ENCODE measurements at places on chromosomes 7 and 10. TPM values are rescaled to one million over a fixed set of nuclear protein-coding genes. Genes with fewer than 3 reads are reported as not detected.

The GNG11 gene
- total RNA-seq: not detected

The KIF20B gene
- total RNA-seq: 11.5 TPM

The CLCN1 gene
- total RNA-seq: not detected

- DNase-seq: no peak
Measured at GRCh38 chr10:104099269-104099668, 13.6 kb upstream of the COL17A1 start.

DNA sequence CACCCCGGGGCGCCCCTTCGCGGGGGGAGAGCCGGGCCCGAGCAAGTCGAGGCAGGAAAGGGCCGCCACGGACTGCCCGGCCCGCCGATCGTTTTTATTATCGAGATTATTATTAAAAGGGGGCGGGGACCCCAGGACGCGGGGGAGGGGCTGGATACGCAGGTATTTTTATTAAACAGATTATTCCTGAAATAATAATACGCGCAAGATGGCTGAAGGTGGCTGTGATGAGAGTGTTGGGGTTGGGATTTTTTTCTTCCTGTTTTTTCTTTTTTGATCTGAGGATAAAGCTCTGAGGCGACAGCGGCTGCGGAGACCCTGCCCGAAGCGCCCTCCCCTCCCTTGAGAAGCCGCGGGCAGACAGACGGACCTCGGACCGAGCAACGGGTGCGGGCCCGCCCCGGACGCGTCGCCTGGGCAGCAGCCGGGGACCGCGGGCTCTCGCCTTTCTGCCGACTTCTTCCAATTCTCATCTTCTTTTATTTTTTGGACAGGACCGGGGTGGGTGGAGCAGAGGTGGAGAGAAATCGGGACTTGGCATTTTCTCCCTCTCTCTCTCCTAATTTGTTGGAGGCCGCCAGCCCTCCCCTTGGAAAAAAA is 1.4 kb upstream of the TRIM8 start:
- DNase-seq: peak; percentile 88

DNA sequence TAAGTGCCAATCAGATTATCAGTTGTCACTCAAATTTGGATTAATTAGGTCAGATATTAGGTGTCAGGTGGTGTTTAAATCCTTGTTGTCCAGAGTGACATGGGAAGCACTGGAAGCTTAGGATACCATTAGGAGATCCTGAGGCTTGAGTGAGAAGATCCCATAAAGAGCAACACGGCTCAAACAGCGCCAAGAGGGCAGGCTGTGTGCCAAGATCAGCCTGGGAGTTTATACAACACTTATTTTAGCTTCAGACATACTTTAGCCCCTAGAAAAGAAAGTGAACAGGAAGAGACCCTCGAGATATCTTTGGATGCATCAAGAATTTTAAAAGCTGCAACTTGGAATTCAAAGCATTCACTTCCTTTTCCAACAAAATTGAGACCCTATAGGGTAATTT is 14.2 kb upstream of the ACTA2 start:
- no peak for DNase-seq

The ADCYAP1R1 gene
- 0.25 TPM for total RNA-seq

The PIK3AP1 gene
- total RNA-seq: 131 TPM

DNA sequence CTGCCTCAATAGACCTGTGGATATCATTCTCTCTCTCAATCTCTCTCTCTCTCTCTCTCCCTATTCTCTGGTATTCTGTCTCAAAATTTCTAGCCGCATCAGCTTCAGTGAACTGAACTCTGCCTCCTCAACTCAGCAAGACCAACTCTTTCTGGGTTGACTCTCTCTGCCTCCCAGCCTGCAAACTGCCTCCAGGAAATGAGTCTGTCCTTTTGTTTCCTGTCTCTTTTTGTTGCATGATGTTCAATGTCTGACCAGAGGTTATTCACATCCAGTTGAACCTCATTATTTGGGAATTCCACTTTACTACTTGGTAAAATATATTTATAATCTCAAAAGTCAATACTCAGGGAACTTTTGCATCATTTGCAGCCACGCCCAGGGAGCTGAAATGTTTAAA is 682.7 kb upstream of the FZD8 start:
- DNase-seq: no peak

The DNAJC9 gene
- 44.1 TPM for total RNA-seq

DNA sequence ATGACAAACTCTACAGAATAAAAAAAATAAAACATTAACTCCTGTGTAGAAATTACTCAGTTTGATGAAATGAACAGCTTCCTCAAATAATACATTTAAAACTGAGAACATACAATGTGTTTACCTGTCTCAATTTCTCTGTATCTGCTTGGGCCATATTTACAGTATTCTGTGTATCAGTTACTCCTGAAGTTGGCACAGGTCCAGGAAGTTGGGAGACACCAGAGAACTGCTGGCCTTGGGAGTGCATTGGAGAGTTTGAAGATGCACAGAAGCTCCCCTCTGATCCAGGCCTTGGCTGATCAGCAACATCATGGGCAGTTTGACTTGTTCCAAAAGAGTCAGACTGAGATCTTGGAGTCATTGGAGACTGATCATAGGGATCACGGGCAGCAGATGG is 155.1 kb downstream of the GALNT11 start:
- no peak for DNase-seq

DNA sequence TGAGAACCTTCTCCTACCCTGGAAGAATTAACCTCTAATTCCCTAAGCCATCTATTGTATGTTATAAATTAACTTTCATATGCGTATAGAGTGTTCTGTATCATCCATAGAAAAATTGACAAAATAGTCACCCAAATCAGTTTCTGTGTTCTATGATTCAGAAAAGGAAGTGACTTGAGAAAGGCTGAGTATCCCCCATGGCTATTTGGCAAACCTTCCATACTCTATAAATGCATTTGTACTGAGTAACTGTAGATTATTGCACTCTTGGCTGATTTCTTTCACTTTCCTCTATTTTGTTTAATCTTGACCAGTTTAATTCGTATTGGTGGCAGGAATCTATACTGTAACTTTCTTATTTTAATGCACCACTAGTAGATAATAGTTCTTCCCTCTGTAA is 182.2 kb downstream of the HTR7 start:
- no peak for DNase-seq

- DNase-seq: no peak
Measured at GRCh38 chr7:32579776-32580175, 84.5 kb downstream of the AVL9 start.

Data from Karpas-422 (cell line).